Brain microvascular endothelial cell (primary cell): ENCODE measurements at places on chromosomes 4 and X.

DNA sequence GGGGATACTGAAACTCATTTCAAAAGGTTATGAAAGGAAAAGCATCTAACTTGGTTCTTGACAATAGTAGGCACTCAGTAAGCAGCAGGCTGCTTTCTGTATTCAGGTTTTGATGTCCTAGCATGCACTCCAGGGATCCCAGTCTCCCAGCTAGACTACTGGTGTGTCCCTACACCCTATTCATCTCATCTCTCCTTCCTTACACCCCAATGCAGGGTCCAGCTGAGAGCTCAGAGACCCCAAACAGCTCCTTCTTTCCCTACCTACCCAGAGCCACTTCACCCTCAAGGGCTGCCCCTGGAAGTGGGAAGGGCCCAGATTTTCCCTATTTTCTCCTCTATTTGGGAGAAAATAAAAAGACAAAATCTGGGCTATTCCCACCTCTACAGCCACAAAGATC lies 1.6 kb upstream of the EFNB1 start:
- DNase-seq: no peak

DNA sequence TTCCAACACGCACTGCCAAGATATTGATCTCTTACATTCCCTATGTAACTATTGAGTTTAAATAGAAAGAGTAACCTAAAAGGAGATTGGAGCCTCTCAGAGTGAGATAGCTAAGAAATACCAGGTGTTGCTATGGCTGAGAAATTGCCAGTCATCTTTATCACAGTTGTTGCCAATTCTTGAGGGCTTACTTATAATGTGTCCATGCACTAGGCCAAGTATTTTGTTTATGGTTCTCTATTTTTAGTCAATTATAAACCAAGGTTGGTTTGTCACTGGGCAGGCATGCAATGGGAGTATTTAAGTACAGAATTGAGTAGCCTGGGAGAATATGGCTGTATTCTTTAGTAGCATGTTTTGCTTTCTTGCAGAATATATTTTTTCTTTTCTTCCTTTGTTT lies 201.6 kb downstream of the TEX13A start:
- no peak for DNase-seq

- DNase-seq: no peak
Observed at GRCh38 chr4:5976431-5976830, 41.8 kb downstream of the C4orf50 start.

DNA sequence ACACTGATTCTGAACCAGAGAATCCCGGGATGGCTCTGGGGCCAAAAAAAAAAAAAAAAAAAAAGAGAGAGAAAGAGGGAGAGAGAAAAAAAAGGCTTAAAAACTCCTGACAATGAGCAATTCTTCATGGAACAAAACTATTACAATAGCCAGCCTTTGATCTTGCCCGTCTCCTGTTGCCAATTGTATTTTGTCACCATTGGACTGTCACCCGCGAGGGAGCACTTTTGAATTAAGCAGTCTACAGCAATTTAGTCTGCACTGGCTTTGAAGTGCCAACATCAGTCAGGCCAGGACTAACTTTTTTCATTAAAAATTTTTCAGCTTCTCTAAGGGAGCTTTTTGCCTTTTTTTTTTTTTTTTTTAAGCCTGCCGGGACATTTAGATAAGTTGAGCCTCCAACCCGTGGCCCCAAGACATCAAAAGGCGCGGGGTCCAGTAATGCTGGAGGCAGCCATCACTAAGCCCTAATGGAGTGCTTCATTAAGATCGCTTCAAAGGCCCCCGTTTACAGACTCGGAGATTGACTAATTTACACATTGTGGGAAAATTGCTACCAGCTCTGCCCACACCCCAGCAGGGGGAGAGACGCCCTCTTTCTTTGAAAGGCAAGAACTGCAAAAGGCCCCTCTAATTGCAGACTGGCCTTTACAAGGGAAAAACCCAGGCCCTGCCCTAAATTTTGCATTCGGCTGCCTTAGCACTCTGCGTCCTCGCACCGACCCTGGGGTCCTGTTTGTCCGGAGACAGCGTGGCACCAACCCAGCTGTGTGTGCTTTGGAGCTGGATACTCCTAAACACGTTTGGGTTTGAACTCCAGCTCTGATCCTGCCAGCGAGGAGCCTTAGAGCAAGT lies 98.1 kb upstream of the MSX1 start:
- no peak for DNase-seq

DNA sequence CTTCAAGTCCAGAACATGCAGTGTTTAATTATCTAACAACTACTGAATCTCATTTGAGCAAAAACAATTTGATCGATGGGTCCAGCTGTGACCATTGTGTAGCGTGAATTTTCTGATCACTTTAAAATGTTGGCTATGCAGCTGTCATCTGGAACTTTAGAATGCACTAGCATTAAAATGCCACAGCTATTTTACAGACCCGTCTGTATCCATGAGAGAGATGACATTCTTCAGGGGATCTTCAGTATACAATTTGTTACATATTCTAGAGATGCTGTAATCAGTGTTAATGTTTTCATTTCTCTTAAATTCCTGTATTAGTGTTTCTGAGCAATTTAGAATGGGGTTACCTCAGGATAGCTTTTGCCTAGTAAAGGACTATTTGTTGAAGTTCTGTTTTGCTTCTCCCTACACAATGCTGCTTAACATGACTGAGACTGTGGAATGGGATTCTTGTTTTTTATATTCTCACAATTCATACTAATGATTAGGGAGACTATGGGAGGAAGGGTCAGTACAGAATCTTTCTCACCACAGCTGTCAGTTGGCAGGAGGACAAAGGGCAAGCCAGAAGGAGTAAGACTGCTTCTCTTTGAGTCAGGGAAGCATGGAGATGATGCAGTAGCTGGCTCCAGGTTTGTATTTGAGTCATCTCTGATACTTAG lies 13.2 kb upstream of the CTSO start:
- DNase-seq: peak; percentile 29

- DNase-seq: no peak
Observed at GRCh38 chrX:111687305-111687704, 6.3 kb downstream of the ALG13 start.

DNA sequence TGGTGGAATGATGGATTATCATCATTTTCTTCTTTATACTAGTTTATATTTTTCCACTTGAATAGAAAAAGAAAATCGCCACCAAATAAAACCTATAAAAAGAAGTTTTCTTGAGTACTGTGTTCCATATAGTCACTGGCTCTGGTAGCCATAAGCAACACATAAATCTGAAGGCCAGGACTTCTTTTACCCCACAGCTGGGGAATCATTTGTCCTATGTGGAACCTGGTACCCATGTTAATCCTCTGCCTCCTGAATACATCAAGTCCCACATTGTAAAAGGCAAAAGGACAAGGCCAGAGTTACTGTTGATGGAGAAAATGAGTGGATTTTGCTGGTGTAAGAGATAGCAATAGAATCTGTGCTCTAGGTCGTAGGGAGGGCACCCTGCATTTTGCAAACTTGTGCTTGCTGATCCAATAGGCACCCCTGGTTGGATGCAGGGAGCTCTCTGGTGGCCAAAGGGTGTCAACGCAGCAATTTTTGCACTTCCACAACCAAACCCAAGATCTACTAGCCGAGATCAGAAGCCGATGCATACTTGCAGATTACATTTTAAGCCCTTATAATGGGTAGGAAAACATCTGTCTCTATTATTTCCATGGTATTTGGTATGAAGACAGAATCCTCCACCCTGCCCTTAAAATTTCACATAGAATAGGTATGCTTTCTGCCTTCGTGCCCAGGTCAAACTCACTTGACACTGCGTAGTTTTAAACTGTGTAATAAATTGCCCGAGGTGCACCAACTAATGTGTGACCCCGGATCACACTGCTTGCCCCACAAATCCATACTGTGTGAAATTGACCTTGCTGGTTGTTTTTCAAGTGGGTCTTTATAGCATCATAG lies 146.2 kb upstream of the SCML1 start:
- peak; percentile 66 for DNase-seq

GRCh38 chr4:180923486-180923885 lies 1319.7 kb upstream of the TENM3 start:
- DNase-seq: no peak

- DNase-seq: no peak
Observed at GRCh38 chr4:134070174-134070573, 131.4 kb downstream of the PABPC4L start.

- no peak for DNase-seq
Observed at GRCh38 chr4:89001647-89002445, 55.1 kb downstream of the FAM13A start.

DNA sequence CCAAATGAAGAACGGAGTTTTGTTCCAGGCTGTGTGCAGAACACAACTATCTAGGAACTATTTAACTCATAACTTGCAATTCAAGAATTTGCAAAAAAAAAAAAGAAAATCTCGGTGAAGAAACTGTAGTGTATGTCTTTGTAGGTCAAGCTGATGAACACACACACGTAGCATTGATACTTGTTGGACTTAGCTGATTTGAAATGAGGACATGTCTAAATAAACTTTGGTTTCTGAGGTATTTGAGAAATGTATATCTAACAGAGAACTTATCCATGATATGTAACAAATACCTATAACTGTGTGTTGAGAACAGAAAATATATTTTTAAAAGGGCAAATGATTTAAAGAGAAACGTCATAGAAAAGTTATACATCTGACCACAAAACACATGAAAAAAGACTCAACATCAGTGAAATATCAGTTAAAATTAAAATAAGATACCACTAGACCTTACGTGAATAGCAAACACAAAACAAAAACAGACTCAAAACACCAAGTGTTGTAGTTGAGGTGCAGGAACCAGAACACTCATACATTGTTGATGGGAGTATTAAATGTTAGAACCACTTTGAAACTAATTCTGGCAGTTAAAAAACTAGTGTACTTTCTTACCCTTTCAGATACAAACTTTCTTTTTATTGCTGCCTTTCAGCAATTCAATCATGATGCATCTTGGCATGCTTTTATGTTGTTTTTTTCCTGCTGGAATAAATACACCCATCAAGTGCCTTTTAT lies 1535.8 kb upstream of the PCDH10 start:
- DNase-seq: no peak

DNA sequence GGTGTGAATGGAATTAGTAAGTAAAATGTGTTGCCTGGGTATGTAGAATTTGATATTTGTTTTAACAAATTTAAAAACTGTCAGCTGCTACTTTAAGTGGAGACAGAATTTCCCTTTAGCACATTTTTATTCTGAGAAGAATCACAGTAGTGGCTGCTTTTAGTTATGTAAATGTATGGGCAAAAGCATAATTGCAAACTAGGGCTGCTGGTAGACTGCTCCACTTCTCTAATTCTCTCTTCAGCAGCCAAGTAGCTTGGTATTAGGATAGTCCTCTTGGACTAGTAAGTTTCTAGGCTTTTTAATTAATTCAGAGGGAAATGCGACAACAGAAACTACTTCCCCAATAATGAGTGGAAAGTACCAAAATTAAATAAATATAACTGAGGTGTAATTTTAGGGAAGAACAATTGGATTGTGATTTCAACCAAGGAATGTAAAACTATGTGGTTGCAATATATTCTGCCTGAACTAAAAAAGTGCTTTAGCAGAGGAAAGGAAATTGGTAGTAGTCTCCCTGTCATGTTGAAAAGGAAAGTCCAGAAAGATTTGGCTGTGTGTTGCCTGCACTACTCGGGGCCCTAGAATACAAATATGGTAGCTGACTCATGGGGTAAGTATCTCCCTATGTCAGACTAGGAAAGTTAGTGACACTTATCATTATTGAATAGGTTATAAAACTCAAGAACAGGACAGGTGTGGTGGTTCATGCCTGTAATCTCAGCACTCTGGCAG lies 9.2 kb upstream of the EIF4E start:
- DNase-seq: peak; percentile 51

- DNase-seq: peak; percentile 31
Observed at GRCh38 chr4:189090174-189090814, 850.4 kb upstream of the FRG1 start.

DNA sequence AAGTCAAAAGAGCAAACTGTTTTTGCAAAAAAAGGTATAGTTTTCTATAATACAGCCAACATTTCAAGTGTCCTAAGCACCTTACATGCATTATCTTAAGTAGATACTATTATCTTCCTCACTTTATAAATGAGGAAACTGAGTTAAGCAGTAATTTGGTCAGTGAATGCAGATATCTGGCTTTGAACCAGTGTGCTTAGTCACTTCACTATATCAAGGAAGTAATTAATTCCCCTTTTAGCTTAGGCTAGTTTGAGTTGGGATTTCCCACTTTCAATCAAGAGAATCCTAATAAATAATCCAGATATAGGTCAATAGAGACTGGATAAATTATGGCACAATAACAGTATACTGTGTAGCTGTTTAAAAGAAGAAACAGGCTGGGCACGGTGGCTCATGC lies 14.8 kb downstream of the SPINK2 start:
- no peak for DNase-seq

GRCh38 chr4:188934320-188934962 lies 795.2 kb downstream of the TRIML1 start:
- peak; percentile 48 for DNase-seq

DNA sequence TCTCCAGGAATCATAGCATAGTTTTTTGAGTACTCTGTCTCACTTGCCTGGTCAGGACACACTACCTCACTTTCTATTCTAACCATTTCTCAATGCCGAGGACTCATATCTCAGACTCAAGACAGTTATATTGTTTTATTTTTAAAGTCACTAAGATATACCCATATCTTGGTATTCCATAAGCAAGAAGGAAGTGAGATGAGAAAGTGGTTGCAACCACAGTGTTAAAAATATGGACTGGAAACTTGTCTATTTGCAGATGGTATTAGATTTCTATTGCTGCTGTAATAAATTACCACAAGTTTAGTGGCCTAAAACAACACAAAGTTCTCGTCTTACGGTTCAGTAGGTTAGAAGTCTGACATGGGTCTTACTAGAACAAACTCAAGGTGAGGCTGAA lies 344.8 kb upstream of the MAGEB2 start:
- DNase-seq: no peak

DNA sequence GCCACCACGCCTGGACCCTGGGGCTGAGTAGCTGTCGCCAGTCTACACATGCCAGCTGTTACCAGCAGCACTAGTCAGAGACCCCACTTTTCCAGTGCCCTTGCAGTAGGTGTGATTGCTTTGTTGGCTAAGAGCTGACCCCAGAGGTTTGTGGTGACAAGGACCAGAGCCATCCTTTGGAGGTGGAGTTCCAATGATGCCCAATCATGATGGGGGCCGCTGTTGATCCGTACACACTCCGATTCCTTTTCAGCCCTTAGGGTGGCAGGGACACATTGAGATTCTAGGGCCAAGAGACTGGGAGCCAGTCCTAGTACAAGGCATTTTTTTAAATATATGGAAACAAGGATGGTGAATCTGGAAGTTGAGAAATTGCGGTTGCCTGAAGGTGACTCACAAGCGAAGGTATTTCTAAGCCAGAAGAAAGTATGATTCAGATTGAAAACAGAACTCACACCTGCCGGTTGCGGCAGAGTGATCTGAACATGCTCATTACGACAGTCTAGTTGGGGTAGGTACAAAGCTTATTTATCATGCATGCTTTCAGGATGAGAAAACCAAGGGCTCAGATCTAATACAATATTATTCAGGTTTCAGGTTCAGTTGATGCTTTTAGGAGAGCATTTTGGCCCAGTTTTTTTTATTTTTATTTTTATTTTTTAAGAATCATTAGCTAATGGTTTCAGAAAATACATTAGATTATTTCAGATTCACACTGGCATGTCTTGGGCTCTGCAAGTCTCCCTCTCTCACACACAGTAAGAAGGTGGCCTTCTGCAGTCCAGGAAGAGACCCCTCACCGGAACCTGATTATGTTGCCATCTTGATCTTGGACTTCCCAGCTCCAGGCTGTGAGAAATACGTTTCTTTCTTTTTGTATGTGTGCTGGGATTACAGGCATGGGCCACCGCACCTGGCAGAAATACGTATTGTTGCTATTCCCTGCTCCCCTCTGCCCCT lies 43.4 kb downstream of the SHROOM2 start:
- DNase-seq: peak; percentile 62

- DNase-seq: no peak
Observed at GRCh38 chrX:20596856-20597255, 330.1 kb upstream of the RPS6KA3 start.
